Stimulated activated CD4-positive, alpha-beta T cell treated with anti-CD3 and anti-CD28 coated beads, Interleukin-2, amount 100 ng/mL, for 24 hours (primary cell): ENCODE measurements at places on chromosomes 4 and X.
A peak's percentile ranks its signal among the peaks of the same experiment; 100 is the strongest.

- no peak for DNase-seq
Measured at GRCh38 chr4:124768596-124769365, 56.2 kb upstream of the ANKRD50 start.

GRCh38 chr4:1246901-1247863 is 1.7 kb downstream of the CTBP1 start:
- DNase-seq = no peak

DNA sequence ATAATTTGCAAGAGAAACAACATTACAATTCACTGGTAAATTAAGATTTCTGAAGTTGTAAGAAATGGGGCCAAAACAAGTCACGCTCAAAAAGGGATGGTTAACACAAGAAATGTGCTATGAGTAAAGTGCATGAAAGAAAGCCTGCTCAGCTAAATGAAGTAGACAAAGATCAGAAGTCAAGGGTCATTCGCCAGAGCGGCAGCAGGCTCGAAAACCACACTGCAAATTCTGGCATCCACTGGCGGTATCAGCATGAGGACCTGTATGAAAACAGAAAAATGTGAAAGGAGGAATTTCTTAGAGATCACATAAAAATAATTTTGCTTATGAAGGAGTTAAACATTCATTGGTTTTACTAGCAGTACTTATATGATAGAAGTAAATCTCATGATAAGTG is 49.6 kb downstream of the FBXL5 start:
- no peak for DNase-seq

DNA sequence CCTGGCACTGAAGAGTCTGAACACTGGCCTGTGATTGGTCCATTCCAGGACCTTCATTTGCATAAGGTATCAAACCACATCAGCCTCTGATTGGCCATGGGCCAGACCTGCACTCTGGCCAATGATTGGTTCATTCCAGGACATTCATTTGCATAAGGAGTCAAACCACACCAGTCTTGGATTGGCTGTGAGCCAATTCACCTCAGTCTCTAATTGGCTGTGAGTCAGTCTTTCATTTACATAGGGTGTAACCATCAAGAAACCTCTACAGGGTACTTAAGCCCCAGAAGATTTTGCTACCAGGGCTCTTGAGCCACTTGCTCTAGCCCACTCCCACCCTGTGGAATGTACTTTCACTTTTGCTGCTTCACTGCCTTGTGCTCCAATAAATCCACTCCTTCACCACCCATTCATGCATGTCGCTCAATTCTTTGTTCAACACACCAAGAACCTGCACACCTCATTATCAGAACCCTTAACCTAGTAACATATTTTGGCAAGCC is 14.2 kb upstream of the HERC5 start:
- no peak for DNase-seq

DNA sequence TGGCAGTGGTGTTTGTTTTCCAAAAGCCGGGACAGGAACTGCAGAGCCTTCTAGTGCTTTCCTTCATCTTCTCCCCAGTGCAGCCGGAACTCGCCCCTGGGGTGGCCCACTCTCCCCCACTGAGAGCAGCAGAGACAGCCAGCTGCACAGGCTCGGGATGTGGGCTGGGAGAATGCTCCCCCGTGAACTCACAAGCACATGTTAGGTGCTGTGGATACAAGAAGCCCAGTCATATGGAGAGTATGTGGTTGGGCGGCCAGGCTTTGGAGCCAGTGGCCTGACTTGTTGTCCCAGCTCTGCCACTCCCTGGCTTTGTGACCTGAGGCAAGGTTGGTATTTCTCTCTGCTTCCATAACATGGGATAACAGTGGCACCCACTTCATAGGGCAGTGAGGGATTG is 9.4 kb upstream of the KIAA0232 start:
- no peak for DNase-seq

- peak; percentile 91 for DNase-seq
Measured at GRCh38 chr4:176320340-176320975, 692 bp downstream of the SPCS3 start.

DNA sequence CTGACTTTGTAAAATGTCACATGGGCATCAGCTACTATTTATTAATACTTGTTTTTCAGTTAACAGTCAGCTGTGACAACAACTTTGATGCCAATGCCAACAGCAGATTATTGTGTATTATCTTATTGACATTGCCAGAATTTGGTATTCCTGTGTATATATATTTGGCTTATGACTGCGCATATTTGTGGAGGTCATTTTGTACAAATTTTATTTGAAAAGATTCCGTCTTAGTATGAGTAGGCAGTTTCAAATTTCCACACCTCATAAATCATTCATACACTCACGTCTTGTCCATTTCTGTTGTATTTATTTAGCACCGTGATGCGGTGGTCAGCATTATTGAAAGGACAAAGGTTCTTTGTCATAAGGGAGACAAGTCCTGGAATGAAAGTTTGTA is 558.2 kb upstream of the NDST4 start:
- DNase-seq = no peak

DNA sequence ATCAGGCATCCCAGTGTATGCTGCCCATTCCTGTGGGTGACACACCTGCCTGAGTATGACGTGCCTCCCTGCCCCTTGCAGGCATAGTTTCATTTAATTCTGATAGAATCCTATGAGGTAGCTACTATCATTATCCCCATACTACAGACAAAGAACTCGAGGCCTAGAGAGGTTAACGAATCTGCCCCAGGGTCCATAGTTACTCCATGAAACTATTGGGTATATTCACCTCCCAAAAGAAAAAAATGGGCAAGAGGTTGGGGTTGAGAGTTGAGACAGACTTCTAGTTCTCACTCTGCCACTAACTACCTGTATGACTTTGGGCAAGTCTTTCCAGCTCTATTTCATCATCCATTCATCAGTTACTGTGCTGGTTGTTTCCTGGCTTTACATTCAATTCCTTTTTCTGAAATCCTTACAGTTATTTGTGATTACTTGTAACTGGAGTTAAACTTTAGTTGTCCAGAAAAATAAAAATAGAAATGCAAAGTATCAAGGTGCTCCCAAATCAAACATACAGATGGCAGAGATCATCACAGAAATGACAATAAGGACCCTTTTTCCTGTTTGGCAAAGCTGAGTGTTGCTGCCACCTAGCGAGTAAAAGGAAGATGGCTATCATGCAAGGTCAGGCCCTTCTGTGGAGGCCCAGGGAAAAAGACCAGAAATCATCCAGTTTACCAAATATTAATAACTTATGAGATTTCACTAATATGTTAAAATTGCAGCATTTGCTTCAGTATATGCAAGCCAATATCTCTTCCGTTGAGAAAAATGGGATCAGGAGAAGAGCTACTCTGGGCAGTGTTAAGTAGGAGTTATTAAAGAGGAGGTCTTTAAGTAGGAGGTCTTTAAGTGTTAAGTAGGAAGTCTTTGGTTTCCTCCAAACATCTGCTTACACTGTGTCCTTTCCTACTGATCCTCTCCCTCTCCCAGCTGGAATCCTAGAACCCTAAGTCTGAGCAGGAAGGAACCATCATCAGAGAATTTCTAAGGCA is 17.1 kb upstream of the MAP7D3 start:
- peak; percentile 32 for DNase-seq

DNA sequence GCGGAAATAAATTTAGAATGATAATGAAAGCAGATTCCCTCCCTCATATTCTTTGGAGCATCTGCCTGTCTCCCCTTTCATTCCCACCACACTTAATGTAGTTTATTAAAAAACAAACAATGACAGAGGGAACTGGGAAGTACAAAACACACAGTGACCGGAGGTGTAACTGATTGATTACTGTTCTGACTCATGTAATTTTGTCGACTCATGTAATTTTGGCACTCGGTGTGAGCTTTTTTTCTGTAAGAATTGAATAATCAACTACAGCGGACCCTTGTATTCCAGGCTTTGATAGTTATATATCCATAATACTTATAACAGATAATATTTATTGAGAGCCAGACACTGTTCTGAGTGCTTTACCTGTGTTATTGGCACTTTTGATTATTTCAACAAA is 110.4 kb downstream of the PALLD start:
- DNase-seq = no peak

DNA sequence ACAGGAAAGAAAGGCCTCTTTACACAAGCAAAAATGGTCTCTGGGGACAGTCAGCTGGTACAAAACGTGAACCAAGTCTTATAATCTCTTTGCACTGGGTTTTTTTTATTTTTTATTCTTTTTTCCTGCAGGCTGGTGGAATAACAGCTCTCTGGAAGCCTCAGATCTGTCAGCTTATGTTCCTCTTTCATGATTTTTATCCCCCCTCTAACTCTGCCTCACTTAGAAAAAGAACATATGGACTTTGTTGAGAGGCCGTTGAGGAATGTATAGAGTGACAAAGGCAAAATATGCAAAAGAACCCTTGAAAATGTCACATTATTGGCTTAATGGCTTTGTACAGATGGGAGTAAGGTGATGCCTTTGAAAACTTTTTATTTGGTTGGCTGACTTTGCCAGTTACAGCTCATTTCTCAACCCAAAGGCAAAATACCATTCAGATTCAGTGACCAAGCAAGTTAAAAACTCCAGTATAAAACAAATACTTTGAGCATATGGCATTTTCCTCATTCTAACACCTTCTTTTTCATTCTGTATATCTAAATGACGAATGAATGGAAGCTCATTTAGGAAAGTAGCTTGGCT is 111.1 kb downstream of the RNF150 start:
- DNase-seq = no peak

- DNase-seq = no peak
Measured at GRCh38 chrX:70128071-70128470, 5.2 kb upstream of the IGBP1 start.
